MCF 10A (cell line): ENCODE measurements at places on chromosomes 11 and 22. TPM values are rescaled to one million over a fixed set of nuclear protein-coding genes. Genes with fewer than 3 reads are reported as not detected.

EMID1 gene
- total RNA-seq: not detected in 2 replicates

APOBEC3F gene
- 1.3 and 1.4 TPM in 2 replicates for total RNA-seq

MUC2 gene
- 0.02 TPM in 2 replicates for total RNA-seq

TRIM3 gene
- 7.3 and 7.4 TPM in 2 replicates for total RNA-seq

APOL5 gene
- total RNA-seq: not detected in 2 replicates

GRCh38 chr11:57752954-57753353 is 1.3 kb upstream of the BTBD18 start:
- no peak for DNase-seq

GRCh38 chr11:14668731-14669301 is 25.2 kb downstream of the PDE3B start:
- DNase-seq: no peak

DNA sequence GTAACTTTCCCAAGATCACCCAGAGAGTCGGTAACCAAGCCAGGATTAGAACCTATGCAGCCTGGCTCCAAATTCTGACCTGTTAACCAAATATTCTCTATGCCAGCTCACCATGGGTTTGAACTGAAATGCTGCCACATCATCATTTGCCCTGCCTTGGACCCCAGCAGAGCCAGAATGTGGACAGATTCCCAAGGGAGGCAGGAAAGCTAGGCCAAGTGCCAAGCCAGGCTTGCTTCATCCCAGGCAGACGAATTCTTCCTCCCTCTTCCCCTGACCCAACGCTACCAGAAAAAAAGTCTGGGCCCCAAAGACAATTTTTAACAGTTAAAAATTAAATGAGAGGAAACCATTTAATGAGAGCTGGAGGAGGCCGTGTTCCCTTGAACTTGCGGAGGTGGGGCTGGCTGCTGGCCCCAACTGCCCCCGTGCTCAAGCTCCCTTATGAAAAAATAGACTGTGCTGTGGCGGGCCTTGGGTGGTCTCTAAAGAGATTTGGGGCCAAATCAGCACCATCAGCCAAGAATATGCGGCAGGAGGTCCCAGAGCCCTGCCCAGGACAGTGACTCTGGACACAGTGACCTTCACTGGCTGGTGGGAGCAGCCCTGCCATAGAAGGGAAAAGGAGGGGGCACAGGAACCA is 184.1 kb upstream of the SYT13 start:
- DNase-seq: peak; percentile 74

DNA sequence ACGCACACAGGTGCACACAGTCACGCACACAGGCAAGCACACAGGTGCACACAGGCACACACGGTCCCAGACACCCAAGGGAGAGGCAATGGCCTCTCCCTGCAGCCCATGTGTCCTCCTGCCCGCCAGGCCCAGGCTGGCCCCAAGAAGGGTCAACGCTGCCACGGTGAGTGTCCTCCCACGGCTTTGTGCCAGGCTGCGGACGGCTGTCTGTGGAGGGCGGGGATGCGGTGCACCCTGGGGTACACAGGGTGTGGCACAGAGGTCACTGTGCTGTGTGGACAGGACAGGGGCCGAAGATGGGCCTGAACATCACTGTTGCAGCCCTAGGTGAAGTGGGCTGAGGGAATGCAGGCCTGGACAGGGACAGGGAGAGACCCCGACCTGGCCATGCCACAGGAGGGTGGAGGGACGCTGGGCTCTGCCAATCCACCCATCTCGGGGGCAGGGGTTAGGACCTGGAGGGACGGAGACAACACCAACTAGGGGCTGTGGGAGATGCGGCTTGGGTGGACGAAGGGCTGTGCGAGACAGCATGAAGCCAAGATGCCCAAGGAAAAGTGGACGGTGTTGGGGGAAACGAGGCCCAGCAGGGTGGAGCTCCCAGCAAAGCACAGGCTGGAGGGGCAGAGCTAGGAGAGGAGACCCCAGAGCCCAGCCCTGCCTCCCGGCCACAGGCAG is 523.8 kb downstream of the BRD1 start:
- DNase-seq: no peak

- DNase-seq: peak; percentile 76
Observed at GRCh38 chr22:37178350-37179125, 9.5 kb downstream of the C1QTNF6 start.

DNA sequence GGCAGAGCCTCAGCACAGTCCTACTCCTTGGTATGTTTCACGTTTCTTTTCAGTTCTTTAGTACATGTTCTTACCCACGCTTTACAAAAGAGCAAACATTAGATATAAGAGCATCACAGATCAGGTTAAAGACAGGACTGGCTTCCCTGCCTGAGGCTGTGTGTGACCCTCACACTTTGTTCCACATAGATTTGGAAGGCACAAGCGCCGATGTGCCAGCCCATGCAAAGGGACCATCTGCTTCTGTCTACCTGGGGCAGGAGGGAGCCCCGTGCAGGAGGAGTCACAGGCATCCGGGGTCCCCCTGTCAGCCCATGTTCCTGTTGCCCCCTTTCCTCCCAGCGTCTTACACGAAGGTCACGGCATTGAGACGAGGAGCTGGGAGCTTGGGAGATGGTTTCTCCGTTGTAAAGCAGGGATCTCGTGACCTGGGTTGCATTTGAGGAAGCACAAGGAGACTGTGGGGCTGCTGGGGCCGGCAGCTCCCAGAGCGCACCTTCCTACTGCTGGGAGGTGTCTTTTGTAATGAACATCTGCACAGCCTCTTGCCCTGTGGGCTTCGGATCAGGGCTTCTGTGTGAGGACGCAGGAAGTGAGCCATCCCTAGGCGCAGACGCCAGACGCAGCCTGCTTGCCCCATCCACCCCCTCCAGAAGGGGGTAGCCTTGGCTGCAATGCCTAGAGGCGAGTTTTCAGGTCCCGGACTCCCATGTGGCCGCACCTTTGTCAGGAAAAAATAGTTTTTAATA is 72.6 kb downstream of the SCN3B start:
- DNase-seq: no peak

GRCh38 chr11:7314811-7315604 is 63.3 kb downstream of the SYT9 start:
- DNase-seq: no peak

DNA sequence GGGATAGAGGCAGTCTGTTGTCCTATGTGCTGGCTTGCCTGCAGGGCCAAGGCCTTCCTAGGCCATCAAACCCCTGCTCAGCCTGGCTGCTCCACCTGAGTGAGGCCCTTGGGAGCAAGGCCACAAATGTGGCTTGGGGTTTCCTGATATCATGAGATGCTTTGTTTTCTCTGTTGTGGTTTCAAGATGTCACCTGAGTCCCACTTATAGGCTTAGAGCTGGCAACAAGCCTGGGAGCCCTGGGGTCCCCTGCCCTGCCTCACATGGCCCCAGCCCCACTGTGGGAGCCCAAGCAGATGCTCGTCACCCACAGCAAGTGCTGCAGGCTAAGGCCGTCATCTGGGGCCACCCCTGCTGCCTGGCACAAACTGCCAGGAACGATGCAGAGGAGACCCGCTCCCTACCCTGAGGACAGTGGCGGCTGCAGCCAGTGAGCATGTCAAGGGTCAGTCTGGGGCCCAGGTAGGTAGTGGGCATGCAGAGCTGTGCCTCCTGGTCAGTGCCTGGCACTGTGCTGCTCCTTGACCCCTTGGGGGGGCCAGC is 75.4 kb upstream of the KCNQ1OT1 start:
- DNase-seq: no peak

DNA sequence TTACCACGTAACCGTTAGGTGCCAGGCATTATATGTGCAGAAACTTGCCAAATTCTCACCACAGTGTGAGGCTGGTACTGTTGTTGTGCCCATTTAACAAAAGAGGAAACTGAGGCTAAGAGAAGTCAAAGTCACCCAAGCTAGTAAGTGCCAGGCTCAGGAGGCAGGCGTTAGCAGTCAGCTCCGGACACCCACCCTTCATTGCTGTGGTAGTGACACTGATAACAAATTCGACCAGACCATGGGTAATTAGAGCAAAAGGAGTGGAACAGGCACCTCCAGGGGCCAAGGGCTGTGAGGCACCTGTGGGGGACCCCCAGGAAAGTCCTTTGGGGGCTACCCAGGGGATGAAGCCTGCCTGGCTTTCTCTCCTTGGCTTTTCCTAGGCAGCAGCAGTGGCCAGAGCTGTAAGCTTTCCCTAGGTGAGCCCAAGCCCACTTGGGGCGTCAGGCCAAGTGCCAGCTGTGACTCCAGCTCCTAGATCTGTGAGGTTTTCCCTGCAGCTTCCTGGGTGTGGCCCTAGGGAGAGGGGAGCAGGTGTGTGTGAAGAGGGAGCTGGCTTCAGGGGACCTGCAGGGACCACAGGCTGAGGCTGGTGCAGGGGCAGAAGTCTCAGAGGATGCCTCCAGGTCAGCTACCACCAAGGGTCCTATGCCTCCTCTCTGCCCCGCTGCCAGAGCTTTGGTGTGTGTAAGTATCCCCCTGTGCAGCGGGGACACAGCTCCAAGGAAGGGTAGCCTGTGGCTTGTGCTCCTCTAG is 19.7 kb upstream of the ALX4 start:
- DNase-seq: no peak

GRCh38 chr22:24485608-24486007 is 9.5 kb upstream of the UPB1 start:
- no peak for DNase-seq

GRCh38 chr11:124961972-124962609 is 8.1 kb downstream of the CCDC15 start:
- DNase-seq: peak; percentile 85

DNA sequence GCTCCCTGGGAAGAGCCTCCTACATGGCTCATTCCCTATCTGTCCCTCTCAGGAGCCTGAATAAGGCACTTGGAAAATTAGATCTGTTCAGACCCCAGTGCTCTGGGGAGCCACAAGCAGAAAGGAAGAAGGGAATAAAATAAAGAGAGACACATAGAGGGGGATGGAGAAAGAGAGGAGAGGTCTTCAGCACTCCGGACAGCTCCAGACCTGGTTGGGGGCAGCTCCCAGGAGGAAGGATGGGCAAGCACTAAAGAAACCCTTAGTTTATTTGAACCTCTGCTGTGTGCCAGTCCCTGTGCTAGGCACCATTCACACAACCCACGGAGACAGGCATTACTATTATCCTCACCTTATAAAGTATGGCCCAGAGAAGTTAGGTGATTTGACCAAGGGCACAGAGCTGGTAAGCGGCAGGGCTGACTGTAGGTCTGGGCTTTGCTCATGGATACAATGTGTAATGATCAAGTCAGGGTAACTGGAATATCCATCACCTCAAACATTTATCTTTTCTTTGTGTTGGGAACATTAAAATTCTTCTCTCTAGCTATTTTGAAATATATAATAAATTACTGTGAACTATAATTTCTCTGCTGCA is 53.7 kb upstream of the LRRC32 start:
- no peak for DNase-seq

GRCh38 chr11:95072948-95073347 is 6.2 kb downstream of the SRSF8 start:
- DNase-seq: no peak

DNA sequence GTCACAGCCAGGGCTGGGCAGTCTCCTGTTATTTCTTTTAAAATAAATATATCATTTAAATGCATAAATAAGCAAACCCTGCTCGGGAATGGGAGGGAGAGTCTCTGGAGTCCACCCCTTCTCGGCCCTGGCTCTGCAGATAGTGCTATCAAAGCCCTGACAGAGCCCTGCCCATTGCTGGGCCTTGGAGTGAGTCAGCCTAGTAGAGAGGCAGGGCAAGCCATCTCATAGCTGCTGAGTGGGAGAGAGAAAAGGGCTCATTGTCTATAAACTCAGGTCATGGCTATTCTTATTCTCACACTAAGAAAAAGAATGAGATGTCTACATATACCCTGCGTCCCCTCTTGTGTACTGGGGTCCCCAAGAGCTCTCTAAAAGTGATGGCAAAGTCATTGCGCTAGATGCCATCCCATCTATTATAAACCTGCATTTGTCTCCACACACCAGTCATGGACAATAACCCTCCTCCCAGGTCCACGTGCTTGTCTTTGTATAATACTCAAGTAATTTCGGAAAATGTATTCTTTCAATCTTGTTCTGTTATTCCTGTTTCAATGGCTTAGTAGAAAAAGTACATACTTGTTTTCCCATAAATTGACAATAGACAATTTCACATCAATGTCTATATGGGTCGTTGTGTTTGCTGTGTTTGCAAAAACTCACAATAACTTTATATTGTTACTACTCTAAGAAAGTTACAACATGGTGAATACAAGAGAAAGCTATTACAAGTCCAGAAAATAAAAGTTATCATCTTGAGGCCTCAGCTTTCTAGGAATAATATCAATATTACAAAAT is 13.4 kb downstream of the OR51B4 start:
- no peak for DNase-seq

GRCh38 chr11:66194391-66194790 is 74.0 kb upstream of the RAB1B start:
- no peak for DNase-seq

GRCh38 chr11:72789493-72790131 is 4.2 kb downstream of the STARD10 start:
- peak; percentile 24 for DNase-seq

DNA sequence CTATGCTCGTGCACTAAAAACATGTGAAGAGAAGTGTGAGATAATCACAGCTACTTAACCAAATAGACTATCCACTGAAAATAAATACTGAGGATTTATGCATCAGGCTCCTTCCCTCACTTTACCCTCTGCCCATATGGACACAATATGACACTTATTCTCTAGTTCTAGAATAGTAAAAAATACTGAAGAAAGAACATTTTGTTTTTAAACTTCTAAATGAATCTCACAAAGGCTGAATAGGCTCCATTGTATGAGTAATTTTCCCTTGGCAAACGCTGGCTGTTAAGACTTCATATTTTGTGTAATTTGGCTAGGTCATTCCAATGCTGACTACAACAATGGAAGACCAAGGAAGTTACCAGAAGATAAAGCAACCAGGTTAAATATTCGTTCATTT is 9.9 kb downstream of the HPS5 start:
- DNase-seq: peak; percentile 37

DNA sequence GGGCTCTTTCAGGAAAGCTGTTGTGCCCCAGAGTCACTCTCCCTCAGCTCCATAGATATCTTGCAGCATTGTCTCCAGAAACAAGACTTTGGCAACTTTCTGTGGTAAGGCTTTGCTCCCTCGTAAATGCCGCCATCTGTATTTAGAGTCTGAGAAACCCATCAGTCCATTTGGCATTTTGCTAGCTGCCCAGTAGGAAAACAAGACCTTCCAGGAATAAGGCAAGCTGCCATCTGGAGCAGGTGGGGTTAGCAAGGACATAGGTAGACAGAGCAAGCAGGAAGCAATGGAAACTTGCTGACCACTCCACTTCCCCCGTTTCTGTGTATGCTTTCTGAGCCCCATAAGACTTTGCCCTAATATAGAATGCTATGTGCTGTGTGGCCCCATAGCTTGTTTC is 131.9 kb downstream of the SPATA19 start:
- no peak for DNase-seq

GRCh38 chr11:106208760-106209159 is 131.3 kb downstream of the AASDHPPT start:
- DNase-seq: no peak

DNA sequence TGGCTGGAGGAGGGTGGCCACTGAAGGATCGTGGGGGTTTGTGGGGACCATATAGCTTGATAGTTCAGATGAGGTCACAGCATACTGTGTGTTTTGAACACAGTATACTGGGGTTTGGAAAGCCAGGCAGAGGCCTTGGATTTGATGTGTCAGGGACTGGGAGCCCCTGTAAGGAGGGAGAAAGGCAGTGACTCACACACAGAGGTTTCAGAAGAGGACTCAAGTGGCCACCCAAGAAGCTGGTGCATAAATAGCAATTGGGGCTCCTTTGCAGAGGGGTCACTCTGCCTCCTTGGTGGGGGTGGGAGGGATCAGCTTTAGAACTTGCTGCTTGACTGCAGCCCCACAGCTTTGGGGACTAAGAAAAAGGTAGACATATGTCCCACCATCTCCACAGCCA is 39.3 kb downstream of the SLC5A1 start:
- DNase-seq: no peak
